ENCODE measurements at places on chromosomes 5 and 9. TPM values are rescaled to one million over a fixed set of nuclear protein-coding genes. Genes with fewer than 3 reads are reported as not detected.

ADGRD2 gene
- total RNA-seq: not detected

IFNA16 gene
- not detected for total RNA-seq

PALM2AKAP2 gene
- total RNA-seq: 6.3 TPM

- DNase-seq: peak; percentile 38
Measured at GRCh38 chr9:107733523-107733894, 243.9 kb upstream of the KLF4 start.

GRCh38 chr9:6415266-6415665 lies 2.3 kb downstream of the UHRF2 start:
- peak; percentile 27 for DNase-seq

- DNase-seq: no peak
Measured at GRCh38 chr5:169637549-169638121, 560 bp downstream of the DOCK2 start.

GRCh38 chr5:6636293-6636692 lies 3.1 kb downstream of the SRD5A1 start:
- no peak for DNase-seq

- DNase-seq: peak; percentile 46
Measured at GRCh38 chr5:26572480-26572879, 465.9 kb downstream of the CDH9 start.

- no peak for DNase-seq
Measured at GRCh38 chr9:99459919-99460318, 237.8 kb downstream of the SEC61B start.

DNA sequence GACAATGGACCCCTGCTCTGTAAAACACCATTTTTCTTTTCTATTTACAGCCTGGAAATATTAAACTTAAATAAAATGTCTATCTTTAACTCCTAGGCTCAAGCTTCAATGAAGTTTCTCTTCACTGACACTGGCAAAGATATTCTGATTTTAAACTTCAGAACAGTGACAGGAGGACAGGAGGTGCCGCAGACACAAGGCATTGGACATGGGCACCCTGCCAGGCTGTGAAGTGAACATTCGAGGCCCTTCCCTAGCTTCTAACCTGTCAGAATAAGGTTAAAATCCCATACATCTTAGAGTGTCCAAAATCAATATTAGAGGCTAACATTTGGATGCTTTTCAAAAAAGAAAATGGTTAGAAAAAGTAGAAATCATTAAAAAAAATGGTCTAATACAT lies 9.2 kb downstream of the SEMA5A start:
- no peak for DNase-seq

DNA sequence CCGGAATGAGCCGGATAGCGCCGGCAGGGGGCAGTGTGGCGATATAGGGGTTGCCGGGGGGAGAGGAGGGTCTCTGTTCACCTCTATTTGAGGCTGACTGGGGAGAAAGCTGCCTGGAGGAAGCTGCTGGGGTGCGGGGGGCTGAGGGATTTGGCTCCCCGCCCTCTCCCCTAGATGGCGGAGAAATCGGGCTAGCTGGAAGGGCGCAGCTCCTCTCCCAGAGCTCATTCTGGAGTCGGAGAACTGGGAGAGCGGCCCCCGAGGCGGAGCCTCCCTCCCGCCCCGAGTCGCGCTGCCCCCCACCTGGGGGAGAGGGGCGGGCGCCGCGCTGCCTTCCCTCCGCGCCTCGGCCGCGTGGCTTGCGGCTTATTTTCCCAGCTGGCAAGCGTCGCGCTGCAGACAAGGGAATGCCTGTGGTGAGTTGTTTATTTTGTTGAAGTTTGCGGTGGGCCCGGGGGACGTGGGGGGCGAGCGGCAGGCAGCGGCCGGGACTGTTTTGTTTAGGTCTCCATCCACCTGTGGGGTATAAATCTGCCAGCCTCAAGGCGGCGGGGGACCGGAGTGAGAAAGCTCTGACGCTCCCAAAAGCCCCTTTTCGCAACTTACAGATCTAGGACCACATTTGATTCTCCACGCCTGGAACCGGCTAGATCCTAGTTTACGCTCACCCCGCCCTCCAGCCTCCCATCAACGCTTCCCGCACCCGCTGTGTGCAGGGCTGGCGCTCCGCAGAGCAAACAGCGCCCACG lies 4.1 kb upstream of the RGMB start:
- DNase-seq: peak; percentile 47

DNA sequence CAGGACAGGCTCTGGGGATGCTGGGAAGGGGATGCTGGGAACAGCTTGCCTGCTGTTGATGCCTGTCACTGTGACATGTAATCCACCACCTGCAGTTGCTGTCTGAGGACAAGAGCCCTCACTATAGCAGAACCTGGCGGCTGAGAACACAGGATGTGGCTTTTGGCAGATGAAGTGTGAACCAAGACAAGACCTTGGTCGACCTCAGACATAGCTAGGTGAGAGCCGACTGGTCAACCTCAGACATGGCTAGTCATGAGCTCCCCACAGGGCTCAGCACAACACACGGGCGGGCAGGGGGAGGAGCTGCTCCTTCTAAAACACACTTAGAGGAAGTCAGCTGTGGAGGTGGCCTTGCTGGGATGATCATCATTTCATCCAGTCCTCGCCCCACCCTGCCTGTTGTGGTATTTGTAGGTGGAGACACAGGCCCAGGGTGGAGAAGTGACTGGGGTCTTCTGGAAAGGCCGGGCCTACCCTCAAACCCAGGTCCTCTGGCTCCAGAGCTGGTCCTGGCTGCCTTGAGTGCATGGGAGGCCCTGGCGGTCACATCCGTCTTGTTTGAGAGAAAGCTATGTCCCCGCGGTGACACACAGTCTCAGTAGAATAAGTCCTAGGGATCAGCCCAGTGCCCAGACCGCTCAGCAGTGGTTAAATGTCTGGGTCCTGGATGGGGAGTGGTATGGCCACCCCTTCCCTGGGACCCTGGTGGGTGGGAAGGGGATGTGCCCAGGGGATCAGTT lies 6.1 kb downstream of the SUSD3 start:
- peak; percentile 65 for DNase-seq

- DNase-seq: no peak
Measured at GRCh38 chr5:41325074-41325473, 111.7 kb upstream of the C6 start.

DNA sequence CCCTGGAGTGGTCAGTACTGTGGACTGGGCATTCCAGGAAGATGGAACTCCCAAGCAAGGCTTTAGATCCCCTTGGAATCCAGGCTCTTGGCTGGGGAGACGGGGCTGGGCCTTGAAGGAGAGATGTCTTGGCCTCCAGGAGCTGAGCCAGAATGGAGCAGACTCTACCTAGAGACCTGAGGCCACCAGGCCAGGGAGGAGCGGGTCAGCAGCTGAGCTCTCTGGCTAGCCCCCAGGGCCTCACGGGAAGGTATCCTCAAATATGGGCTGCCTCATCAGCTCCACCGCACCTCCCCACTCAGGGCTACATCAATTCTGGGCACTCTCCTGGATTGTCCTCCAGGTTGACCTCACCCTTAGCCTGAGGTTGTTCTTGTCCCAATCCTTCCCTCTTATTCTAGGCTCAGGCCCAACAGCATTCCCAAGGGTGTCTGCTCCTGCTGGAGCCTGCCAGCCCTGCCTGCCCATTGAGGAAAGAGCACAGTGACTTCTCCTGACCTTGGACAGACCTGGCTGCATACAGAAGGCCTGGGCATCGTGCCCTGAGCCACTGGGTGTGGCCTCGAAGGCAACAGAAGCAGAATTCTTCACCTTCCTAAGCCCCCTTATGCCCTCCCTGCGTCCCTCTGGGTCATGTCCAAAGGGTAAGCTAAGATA lies 3.0 kb upstream of the PDLIM4 start:
- no peak for DNase-seq

- no peak for DNase-seq
Measured at GRCh38 chr9:81455462-81456219, 233.7 kb downstream of the TLE1 start.

Data from HT1080 (cell line).